Erythroblast (primary cell): ENCODE measurements at places on chromosomes 6 and 20.
A peak's percentile ranks its signal among the peaks of the same experiment; 100 is the strongest.

GRCh38 chr6:72890671-72891070, 268.8 kb downstream of the KCNQ5 start:
- no peak for DNase-seq

- DNase-seq, result no peak
Observed at GRCh38 chr20:53873230-53873604, 197.2 kb downstream of the BCAS1 start.

DNA sequence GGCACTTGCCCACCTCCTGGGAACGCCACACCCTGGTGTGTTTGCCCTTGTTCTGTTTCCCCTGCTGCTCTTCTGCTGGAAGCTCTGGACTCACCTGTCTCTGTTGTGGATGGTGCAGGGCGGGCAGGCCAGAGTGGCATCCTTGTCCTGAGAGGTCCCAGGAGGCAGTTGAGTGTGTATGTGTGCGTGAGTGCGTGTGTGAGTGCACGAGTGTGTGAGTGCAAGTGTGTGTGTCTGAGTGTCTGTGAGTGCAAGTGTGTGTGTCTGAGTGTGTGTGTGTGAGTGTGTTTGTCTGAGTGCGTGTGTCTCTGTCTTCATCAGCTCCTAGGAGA, 12.2 kb downstream of the IGF2R start:
- DNase-seq, result no peak

GRCh38 chr6:110645685-110646418, 169.4 kb downstream of the CDK19 start:
- DNase-seq, result no peak

DNA sequence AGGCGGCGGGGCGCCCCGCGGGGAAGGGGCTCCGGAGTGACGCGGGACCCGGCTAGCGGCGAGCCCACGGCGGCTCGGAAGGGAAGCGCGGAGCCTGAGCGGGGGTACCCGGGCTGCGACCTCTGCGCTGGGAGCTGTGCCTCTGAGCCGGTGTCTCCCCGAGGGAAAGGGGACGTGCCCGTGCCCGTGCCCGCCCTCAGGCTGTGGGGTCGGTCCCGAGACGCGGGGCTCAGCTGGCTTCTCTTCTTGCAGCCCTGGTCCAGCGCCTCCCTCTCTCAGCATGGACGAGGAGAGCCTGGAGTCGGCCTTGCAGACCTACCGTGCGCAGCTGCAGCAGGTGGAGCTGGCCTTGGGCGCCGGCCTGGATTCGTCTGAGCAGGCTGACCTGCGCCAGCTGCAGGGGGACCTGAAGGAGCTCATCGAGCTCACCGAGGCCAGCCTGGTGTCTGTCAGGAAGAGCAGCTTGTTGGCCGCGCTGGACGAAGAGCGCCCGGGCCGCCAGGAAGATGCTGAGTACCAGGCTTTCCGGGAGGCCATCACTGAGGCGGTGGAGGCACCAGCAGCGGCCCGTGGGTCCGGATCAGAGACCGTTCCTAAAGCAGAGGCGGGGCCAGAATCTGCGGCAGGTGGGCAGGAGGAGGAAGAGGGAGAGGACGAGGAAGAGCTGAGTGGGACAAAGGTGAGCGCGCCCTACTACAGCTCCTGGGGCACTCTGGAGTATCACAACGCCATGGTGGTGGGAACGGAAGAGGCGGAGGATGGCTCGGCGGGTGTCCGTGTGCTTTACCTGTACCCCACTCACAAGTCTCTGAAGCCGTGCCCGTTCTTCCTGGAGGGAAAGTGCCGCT, 686 bp downstream of the ZGPAT start:
- DNase-seq, result peak; percentile 53

DNA sequence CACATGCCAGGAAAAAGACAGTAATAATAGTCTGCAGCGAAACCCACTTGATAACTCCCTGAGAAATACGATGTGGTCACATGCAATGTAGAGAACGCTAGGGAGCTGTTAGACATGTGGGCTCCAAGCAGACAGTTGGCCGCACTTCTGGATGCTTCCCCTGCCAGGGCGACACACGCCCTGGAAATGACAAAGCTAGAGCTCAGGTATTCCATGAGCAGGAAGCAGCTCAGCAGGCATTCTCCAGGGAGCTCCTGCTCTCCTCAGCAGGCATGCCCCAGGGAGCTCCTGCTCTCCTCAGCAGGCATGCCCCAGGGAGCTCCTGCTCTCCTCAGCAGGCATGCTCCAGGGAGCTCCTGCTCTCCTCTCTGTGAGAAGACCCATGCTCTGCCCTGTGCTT, 52.4 kb upstream of the NXT1 start:
- no peak for DNase-seq

GRCh38 chr6:45930420-45931040, 85.1 kb downstream of the CLIC5 start:
- DNase-seq, result peak; percentile 71
